NCI-H1417 (cell line): ENCODE measurements at places on chromosomes 1 and 21.

GRCh38 chr1:111209622-111210021 lies 9.2 kb upstream of the DENND2D start:
- no peak for DNase-seq

- DNase-seq: no peak
Observed at GRCh38 chr1:72526926-72527325, 244.6 kb upstream of the NEGR1 start.

DNA sequence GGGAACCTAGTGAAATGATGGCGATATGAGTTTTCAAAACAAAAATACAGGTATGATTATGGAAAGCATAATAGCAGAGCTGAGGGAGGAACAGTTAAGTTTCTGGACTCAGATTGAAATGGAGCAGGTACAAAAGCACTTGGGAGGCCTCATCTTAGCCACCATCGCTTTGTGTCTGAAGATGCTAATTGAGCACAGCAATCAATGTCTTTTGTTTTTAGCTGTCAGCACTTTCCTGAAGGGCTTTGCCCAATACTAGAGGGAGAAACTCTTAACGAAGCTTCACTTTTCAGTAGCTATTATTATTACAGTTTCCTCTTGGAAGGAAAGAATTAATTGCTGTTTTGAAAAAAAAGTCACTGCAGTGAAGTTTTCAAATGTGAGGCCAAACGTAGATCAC lies 348.7 kb downstream of the RWDD3 start:
- no peak for DNase-seq

GRCh38 chr1:24424207-24424606 lies 8.6 kb downstream of the NIPAL3 start:
- no peak for DNase-seq

DNA sequence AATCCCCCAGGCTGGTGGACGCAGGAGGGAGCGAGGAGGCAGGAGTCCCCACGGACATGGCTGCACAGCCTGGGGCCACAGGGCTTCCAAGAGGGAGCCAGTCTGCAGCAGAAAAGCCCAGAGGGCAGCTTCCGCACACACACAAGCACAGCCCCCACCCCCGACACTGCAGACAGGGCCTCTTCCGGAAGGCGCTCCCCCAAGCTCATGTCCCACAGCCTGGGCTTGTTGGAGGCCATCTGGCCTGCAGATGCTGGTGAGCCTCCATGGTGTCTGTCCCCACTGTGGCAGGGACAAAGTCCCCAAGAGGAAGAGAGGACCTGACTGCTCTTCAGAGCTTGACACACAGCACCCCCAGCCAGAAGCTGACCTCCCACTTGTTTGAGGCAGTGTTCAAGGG lies 13.4 kb upstream of the KIAA1614 start:
- DNase-seq: no peak

GRCh38 chr1:30909365-30910068 lies 959 bp upstream of the SDC3 start:
- DNase-seq: no peak
